Right renal pelvis (tissue), 4 donors: ENCODE measurements at places on chromosomes 2 and 18. TPM values are rescaled to one million over a fixed set of nuclear protein-coding genes. Genes with fewer than 3 reads are reported as not detected.

DNA sequence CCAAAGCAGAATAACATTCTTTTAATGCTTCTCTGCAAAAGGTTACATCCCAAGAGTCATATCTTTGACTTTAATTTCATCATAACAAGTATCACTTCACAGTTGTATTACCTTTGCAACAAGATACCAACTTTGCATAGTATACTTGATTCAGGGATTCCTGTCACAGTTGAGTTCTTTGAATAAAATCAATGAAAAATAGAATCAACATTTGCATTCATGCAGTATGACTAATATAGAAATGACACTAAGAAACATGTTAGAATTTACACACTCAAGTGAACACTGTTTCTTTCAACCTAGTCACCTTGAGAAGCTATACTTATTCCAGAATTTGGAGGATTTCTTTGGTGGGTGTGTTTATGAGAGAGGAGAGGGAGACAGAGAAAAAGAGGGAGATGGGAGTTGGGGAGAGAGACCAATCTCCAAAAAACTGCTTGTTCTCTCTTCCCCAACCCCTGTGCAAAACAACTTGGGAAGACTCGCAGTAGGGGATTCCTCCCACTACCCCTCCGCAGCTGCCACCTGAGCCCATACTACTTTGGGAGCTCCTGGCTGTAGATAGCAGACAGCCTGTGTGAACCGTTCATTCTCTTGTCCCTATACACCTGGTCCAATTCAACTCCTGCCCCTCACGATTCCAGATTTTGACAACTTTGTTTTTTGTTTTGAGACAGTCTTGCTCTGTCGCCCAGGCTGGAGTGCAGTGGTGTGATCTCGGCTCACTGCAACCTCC lies 57.7 kb downstream of the PELI1 start:
- no peak for DNase-seq

DNA sequence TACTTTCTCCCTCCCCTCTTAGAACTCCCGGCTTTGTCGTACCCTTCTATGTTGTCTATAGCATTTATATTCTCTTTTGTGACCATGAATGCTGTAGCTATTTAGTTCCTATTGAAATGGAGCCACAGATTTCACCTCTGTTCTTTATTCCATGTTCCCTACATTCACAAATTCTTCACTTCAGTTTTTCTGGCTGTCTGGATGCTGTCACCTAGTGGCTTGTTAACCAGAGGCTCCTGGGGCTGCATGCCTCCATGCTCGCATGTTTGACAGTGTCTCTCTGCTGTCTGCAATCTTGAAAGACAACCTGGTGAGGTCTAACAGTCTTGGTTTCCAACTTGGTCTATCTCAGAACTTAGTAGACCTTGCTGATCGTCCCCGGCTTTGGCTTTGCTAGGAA lies 48.2 kb downstream of the CFAP221 start:
- no peak for DNase-seq

The DYNAP gene
- polyA plus RNA-seq, result not detected

The SP3 gene
- 125 TPM for polyA plus RNA-seq

DNA sequence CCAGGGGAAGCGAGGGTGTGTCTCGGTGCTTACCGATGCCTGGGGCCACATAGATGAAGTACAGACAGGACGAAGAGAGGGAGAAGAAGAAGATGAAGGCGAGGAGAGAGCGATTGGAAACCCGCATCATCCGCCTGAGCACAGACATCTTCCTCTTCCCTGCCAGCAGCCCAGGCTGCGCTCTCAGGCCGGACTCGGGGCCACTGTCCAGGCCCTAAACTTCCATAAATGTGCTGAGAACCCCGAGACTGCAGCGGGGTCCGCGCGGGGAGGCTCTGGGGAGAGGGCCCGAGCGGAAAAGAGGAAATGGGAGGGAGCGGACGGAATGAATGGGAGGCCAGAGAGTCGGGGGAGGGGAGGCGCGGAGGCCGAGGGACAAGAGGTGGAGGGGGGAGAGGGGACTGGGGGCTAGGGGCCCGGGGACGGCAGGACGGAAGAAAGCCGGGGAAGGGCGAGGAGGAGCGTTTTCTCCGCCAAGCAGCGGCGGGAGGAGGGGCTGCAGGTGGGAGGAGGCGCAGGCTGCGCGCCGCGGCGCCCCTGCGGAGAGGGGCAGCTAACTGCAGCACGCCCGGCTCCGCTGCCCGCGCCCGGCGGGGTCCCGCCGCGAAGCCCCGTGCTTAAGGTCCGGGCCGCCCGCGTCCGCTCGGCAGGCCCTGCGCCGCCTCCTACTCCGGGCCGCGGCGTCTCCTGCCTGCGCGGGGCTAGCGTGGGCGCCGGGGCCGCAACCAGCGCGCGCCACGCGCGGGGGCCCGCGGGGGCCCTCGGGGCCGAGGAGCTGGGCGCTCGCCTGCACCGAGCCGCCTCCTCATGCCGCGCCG lies at the start of gene B4GALT6:
Gene B4GALT6, minus strand, starts transcription at position 303 of the 818 bp plus-strand sequence. Its CDS starts 155 bp downstream, at position 148.
- no peak for DNase-seq

GRCh38 chr2:58562276-58562675 lies 321.2 kb upstream of the FANCL start:
- DNase-seq, result no peak

The FLACC1 gene
- polyA plus RNA-seq, result 1.4 TPM

GRCh38 chr18:42047721-42048120 lies 92.7 kb downstream of the PIK3C3 start:
- no peak for DNase-seq

DNA sequence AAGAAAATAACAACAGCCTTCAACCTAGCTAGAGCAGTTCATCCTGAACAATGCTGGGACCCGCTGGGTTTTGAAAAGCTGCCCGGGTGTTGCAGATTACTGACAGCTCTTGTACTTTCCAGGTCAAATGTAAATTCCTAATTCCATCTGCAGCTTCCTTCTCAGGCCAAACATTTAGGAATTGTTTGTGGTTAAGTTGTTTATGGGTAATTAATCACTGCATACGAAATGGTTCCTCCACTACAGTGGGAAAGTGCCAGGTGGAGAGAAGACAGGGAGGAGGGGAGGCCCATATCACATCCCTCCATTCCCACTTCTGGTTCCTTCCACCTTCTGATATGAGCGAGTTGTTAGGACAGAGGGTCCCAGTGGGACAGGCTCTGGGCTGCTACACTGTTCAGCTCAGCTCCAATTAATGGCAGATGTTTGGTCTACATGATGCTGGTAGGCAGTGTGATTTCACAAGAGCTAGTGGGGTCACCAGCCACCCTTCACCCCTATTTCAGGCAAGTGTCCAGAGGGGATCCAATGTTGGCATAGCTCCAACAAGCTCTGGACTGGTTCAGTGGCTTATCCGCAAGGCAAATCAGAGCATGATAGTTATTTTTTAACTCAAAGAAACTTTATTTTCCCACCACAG lies 112.9 kb upstream of the ACAA2 start:
- DNase-seq, result no peak

The TAF1B gene
- 23.2 TPM for polyA plus RNA-seq

GRCh38 chr2:26907416-26907815 lies 59.5 kb downstream of the DPYSL5 start:
- DNase-seq, result no peak

GRCh38 chr2:191869178-191869577 lies 22.3 kb upstream of the CAVIN2 start:
- DNase-seq, result no peak

GRCh38 chr2:2482851-2483250 lies 151.8 kb upstream of the MYT1L start:
- no peak for DNase-seq
